ENCODE measurements at places on chromosomes 12 and 14.

- no peak for DNase-seq
Observed at GRCh38 chr14:33057585-33057984, 118.9 kb downstream of the NPAS3 start.

GRCh38 chr12:131831635-131832041, 3.4 kb downstream of the MMP17 start:
- no peak for DNase-seq

DNA sequence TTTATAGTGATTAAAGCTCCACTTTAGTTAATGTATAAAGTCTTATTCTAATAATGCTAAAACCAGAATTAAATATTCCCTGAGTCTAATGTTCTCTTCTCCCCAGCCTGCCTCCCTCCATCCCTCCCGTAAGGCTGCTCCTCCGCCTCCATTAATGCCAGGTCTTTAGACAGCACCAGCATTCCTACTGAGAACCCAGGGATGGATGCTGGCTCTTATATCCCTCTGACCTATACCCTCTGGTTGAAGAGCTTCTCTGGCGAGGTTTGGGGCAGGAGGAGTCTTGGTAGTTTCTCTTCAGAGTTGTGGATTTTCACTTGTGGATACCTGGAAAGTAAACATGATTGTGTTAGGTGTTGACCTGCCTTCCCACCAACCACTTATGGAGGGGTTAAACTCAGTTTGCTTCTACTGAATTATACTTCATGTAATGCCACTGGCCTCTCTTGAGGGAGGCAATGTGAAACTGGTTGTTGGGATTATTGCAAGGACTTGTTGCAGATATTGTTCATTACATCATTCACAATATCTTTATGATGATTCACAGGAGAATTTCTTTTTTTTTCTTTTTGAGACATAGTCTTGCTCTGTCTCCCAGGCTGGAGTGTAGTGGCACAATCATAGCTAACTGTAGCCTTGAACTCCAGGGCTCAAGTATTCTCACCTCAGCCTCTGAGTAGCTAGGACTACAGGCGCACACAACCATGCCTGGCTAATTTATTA, 11.1 kb upstream of the SMAGP start:
- no peak for DNase-seq

DNA sequence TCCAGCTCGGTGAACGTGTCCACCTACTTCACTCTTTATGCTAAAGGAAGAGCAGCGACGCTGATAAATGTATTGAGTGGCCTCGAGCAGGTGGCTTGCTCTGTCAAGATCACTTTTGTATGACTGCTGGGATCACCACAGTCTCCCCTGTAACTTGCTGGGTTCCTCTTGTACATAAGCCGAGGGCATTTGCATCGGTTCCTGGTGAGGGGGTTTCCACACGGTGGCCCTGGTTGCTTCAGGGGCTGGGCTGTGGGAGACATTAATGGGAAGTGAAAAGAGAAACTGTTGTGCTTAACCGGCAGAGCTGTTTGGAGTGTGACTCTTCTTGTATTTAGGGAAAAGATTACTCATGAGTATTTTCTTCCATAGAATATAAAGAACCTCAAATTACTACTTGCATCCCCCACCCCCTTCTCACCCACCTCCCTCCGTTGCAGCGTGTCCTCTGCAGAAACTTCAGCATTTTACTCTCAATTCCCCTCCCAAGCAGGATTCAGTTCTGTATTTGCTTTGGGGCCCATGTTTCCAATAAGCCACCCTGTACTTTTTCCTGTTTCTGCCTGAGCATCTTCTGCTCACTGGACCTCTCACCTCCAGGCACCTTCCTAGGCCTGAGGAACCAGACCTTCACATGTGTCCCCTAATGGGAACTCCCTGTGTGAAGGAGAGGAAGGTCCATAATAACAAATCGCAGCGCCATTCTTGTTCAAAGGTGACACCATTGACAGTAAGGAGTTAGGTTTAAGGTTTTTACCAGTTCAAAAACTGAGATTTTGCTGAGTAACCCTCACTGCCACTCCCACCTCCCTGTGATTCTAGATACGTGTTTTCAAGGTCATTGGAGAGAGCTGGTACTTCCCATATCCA, 187.0 kb downstream of the ETV6 start:
- DNase-seq = no peak

DNA sequence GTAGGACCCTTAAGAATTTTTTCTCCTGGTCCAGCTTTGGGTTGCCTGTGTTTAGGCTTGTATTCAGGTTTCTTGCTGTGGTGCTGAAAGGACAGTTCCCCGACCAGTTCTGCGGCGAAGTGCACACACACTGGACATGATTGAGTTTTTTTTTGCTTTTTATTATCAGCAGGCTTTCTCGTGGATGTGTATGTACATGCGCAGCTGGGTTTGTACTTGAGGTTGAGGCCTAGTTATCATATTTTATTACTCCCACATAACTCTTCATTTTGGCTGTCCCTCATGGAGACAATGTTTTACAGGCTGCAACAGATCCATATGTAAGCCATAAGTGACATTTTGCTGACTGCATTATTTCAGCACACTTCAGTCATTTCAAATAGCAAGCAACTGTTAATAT, 2.5 kb downstream of the SCN8A start:
- no peak for DNase-seq

GRCh38 chr12:40336573-40337199, 111.9 kb downstream of the LRRK2 start:
- DNase-seq = no peak

- no peak for DNase-seq
Observed at GRCh38 chr12:14664434-14665023, 31.9 kb downstream of the GUCY2C start.

- DNase-seq = peak; percentile 29
Observed at GRCh38 chr12:95202691-95203486, 14.4 kb downstream of the FGD6 start.

GRCh38 chr14:101461891-101462290, 99.4 kb upstream of the DIO3 start:
- no peak for DNase-seq

DNA sequence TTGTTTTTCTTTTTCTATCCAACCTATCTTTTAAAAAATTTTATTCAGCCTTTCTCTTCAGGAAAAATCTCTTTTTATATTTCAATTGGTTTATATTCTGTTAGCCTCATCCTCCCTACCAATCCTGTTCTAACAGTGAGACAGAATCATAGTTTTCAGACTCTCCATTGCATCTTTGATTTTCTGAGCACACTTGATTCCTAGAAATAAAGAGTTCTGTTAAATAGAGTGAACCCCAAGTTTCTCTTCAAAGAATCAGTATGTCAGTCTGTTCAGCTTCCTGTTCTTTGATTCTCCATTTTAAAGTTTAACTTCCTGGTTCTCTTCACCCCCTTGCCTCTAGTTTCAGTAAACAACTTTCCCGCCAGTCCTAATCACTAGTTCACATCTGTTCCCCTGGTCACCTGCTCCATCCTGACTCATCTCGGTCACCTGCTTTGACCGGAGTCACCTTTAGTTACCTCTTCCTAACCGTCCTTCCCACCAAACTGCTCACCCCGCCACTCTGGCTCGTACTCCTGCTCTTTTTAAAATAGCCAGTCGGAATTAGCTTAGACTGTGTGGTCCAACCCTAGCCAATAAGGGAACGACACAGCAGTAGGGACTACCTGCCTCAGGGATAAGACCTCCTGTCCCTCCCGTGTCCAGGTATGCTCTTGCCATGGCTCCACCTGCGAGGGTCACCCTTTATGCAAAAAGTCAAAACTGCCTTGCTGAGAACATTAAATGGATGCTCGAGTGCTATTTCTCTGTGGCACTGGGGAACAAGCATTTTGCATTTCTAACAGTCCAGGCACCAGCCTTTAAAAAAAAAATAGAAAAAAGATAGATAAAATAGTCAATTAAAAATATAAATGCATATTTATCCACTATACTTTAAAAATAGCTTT, 48.4 kb downstream of the DDX51 start:
- no peak for DNase-seq

DNA sequence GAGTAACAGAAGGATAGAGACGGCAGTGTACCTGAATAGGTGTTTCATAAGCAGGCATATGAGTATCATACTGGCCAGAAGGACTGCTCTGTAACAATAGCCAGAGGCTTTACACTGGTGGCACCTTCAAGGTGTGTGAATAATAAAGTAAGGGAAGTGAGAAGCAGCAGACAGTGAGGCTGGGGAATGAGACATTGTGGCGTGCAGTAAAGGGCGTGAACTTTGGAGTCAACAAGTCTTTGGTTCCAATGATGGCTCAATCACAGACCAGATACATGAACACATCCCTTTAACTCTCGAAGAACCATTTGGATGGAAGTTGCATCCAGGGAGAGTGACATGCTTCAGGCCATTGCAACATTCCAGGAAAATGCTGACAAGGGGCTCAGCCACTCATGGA, 32.0 kb upstream of the CCND2 start:
- DNase-seq = no peak

GRCh38 chr14:61973981-61974380, 211.8 kb downstream of the SNAPC1 start:
- DNase-seq = no peak

- DNase-seq = no peak
Observed at GRCh38 chr12:124040291-124040690, 67.3 kb downstream of the ZNF664 start.

DNA sequence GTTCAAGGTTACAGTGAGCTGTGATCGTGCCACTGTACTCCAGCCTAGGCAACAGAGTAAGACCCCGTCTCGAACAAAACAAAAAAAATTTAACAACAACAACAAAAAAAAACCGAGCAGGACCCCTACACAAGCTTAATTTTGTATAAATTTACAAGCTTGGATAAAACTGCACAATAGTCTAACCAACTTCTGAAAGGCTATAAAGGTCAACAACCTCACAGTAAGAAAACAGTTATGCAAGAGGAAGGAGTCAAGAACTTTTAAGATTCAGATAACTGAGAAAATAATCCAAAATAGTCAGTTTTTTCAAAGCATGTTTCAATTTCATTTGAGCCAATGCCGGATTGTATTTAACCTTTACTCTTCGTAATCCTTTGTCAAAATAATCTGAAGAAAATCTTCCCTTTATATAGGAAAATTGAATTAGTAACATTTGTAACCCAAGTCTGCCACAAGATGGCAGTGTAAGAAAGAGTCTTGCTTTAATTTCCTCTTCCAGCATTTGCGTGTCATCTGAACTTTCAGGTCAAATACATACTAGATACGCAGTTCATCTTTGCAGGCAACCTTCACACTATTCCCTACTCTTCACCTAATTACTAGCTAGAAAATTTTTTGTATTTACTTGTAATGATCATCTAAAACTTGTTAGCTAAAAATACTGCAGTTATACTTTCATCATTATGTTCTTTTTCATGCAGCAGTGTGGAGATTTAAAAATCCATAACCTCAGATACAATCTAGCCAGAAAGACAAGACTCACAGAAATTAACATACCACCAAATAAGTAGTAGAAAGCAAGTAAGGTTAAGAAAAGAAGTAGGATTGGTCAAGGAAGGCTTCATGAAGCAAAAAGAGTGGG, 5.8 kb downstream of the CCNB1IP1 start:
- DNase-seq = peak; percentile 44

DNA sequence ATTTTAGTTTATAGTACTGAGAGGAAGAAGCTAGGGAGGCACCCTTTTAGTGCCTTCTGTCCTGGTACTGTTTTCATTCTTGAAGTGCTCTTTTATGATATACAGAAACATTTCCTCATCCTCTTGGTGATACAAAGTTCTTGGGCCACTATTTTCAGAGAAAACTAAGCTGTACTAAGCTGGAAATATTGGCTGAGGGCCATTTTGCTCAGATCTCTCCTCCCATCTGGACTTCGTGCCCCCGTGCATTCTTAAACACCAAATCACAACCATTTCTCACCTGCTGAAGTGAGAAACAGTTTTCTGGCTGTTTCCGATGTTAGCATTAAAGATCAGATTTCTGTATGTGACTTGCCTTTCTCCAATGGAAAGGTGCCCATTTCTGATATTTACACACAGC, 158.9 kb downstream of the FBXL14 start:
- DNase-seq = no peak

DNA sequence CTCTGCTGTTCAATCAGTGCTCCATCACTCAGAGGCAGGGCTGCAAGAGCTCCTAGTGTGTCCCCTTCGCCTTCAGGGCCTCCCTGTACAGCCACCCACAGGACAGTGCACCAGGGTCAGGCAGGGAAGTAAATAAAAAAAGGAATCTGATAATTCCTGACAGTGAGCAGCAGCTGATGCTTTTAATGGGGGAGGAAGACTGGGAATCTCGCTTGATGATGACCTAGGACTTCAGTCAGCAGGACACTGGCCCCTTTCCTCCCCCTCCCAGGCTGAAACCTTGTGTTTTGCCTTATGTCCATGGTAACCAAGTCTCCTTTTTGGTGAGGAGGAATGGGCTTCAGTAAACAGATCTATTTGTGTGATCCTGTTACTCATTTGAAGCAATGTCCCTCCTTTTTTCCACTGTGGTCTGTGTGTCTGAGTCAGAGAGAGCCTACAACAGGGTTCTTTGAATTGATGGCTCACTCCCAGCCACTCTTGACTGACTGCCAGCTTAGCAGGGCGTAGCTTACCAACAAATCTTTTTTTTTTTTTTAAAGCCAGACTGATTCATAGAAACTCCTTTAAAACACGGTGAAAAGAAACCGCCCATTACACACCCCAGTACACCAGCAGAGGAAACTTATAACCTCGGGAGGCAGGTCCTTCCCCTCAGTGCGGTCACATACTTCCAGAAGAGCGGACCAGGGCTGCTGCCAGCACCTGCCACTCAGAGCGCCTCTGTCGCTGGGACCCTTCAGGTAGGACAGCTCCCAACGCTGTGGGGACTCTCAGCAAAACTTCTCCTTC, at the start of gene EMP1:
EMP1 (plus strand) TSS at position 597 of the 792 bp plus-strand sequence. CDS start 14,785 bp downstream, outside the sequence.
- DNase-seq = peak; percentile 6

GRCh38 chr12:44804068-44804467, 72.0 kb downstream of the NELL2 start:
- DNase-seq = no peak
